ENCODE measurements at places on chromosomes 2 and 18. TPM values are rescaled to one million over a fixed set of nuclear protein-coding genes. Genes with fewer than 3 reads are reported as not detected.

RTKN gene
- 14.9 TPM for total RNA-seq

ATP8B1 gene
- total RNA-seq, result 8.9 TPM

SMYD1 gene
- not detected for total RNA-seq

TWIST2 gene
- total RNA-seq, result 78.7 TPM

OTOS gene
- not detected for total RNA-seq

FAP gene
- total RNA-seq, result 84.9 TPM

CCDC85A gene
- 1.6 TPM for total RNA-seq

IGFBP2 gene
- total RNA-seq, result 1,032 TPM

RAX gene
- not detected for total RNA-seq

CRYBA2 gene
- total RNA-seq, result not detected

SLC38A11 gene
- total RNA-seq, result not detected

REG3A gene
- not detected for total RNA-seq

ASB18 gene
- total RNA-seq, result not detected

GCG gene
- not detected for total RNA-seq

ZFAND2B gene
- 30.3 TPM for total RNA-seq

TMEM200C gene
- not detected for total RNA-seq

NAT8 gene
- not detected for total RNA-seq

ADAM23 gene
- total RNA-seq, result 2.7 TPM

EVX2 gene
- not detected for total RNA-seq

DSG1 gene
- not detected for total RNA-seq

CHRNA1 gene
- total RNA-seq, result not detected

FOXD4L1 gene
- not detected for total RNA-seq

SLC16A14 gene
- 3.5 TPM for total RNA-seq

RNU2-63P gene
- not detected for total RNA-seq

ADI1 gene
- total RNA-seq, result 81.9 TPM

PDE1A gene
- 11.2 TPM for total RNA-seq

CFC1 gene
- total RNA-seq, result not detected

PARD6G gene
- total RNA-seq, result 0.71 TPM

SCN1A gene
- total RNA-seq, result not detected

SP9 gene
- not detected for total RNA-seq

CACNB4 gene
- not detected for total RNA-seq

GAL3ST2 gene
- total RNA-seq, result not detected

CIB4 gene
- not detected for total RNA-seq

PTPRN gene
- total RNA-seq, result 1.2 TPM
